NCI-H2171 (cell line): ENCODE measurements at places on chromosomes 2 and 18.
A peak's percentile ranks its signal among the peaks of the same experiment; 100 is the strongest.

DNA sequence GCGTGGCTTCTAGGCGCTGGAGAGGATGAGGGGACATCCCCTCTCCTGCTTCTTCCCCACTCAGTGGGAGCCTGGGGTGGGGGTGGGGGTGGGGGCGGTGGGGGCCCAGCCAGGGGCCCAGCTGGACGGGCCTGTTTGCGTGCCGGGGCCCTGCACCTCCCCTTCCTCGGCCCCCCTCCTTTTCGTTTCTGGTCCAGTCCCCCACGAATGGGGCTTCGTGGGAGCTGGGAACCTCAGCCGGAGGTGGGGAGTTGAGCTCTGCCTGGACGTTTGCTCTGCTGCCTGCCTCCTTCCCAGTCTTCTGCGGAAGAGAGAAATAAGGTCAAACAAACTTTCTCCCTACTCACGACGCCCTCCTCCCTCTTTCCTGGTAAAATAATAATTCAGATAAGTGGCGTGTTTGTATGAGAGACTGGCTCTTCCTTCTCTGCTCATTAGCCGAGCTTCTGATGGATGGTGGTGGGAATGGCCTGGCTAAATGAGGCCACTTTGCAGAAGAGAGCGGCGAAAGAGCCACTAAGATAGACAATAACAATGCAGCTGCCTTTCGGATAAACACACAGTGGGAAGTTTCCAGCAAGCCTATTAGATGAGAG, 782 bp downstream of the MTA3 start:
- no peak for DNase-seq

DNA sequence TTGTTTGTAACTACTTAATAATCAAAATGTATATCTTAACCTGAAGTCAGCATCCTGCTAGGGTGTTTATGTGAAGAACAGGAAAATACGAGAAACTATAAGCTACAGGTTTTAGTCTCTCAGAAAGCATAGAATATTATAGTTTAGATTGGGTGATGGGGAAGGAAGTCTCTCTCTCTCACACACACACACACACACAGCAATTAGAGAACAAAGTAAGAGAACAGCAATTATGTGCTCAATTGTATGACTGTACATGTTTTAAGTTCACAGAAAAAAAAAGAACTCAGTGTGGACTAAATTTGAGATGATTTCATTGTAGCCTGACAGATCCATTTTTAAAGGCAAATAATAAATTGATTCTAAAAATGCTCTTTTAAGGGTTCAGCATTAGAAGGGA, 94.3 kb upstream of the ZNF516 start:
- DNase-seq: no peak

DNA sequence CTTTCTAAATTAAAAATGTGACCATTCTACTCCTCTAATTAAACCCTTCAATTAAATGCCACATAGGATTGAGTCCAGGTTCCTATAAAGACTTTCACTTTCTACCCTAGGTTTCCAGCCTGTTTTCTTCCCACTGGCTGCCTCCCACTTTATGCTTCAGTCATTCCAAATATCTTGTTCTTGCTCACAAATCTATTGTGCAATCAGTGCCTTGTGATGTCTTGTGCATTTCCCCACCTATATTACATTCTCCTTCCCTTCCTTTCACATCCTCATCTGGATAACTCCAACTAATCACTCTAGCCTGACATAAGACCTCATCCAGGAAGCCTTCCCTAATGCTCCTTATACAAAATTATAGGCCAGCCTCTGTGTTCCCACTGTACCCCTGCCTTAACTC, 281.7 kb upstream of the LRATD1 start:
- DNase-seq: no peak

DNA sequence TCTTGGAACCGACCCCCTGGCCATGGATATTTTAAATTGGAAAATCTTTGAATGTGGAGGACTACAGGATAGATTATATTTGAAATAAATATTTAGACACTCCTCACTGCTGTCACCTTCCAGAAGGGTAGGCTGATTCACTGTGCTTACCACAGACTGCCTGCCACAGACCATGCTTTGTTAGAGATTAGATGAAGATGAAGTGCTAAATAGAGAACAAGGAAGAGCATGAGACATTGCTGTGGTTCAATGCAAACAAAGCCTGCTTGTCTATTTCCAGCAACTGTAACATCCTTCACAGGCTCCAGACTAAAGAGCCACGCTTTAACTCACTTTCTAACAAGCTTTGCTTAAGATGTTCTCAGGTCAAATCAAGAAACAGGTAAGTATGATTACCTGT, 81.0 kb upstream of the TMEM17 start:
- no peak for DNase-seq

DNA sequence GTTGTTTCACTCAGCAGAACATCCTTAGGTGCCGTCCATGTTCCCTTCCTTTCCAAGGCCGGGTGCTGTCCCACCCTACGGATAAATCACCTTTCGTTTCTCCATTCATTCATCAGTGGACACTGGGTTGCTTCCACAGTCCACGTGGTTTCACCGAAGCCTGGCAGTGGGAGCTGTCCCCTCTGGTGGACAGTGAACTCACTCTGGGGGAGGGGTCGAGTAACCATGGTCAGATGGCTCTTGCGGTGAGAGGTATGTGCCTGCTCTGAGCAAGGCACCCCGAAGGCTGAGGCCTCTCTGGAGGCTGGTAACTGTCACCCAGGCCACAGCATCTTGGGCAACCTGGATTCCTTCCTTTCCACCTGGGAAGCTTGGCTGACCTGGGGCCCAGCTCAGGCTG, 61.5 kb upstream of the TWIST2 start:
- no peak for DNase-seq

DNA sequence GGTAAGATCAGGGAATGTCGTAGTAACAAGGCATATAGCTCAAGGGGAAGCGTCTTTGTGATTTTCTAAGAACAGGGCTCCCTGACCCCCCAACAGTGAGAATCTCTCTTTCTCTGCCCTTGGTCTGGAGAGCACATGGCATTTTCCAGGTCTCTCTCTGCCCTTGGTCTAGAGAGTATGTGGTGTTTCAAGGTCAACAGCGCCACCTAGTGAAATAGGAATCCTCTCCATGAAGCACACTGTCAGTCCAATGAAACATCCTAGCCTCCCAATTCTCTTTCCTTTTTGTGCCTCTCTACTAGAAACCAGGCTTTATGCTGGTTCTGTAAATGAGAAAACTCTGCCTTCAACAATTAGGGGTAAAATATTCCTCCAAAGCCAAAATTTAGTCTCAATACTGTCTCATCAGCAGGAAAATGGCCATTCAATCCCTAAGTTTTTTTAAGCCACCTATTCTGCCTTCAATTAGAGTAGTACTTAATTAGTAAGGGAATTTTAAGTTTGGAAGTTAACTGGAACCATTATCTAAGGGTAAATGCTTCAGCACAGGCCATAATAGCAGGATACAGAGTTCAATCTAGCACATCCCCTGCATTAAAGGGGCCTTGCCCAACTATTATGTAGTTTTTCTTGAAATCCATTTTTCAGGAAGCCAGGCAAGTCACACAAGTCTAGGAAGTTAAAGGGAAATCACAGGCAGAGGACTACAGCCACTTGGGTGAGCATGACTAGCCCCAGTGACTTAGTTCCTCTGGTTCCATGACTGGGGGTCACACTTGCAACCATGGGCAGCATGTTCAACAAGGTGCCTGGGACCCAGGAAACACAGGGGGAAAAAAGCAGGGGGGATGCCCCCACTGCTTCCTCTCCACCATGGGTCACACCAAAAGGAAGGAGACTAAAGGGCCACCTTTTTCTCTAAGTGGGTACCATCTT, 12.4 kb downstream of the DYM start:
- peak; percentile 13 for DNase-seq

- DNase-seq: peak; percentile 46
These were observed 27.7 kb upstream of the MAPRE3 start for GRCh38 chr2:26942543-26943295.

DNA sequence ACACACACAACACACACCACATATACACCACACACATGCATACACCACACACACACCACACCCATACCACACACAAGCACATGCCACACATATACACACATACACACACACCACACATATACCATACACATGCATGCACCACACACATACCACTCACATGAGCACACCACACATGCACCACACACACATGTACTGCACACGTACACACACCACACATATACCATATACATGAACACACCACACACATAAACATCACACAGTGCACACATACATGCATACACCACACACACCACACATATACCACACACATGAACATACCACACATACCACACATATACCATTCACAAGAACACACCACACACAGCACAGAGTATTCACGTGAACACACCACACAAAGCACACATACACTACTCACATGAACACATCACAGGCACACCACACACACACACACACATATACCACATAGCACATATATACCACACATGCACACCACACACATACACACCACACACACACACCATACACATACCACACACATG, 219.9 kb upstream of the RAB6C start:
- no peak for DNase-seq

DNA sequence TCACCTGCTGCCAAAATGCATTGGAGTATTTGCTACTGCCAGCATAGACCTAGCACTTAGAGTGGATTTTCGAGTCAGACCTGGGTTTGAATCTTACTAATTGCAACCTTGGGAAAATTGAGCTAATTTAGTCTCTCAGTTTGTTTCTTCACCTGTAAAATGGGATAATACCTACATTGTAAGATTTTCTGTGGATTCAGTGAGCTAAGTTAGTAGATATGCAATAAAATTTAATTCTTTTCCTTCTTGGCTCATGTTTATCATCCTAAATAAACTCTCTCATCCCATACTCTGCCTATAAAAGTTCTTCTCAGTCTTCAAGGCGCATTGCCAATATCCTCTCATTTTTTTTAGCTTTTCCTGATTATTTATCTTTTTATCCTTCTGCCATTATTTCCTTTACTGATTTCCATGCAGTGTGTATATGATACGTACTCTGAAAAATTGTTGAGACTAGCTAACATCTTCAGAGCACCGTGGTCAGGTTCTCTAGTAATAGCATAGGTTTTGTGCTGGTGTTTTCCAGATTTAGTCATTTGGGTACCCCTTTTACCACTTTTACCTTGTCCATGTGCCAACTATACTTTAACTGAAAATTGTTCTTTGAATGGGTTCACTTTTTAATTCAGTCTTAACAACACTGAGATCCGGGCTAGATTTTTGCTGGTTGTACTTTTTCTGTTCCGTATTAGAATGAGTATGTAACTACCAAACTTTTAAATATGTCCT, 7.3 kb downstream of the CEP192 start:
- DNase-seq: no peak

DNA sequence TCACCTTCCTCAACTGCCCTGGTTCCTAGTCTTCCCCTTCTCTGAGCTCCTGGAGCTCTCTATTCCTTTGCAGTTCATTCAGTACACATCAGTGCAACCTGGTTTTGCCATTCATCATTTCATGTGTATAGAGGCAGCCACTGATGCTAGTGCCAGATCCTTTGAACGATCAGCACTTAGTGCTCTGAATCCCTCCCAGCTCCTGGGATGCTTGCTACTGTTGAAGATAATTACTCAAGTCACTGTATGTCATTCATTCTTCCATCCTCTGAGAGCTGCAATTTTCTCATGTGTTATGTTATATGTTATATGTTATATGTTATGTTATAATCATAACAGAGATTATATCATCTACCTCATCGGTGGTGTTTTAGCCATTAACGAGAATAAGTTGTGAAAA, 98.5 kb upstream of the UXS1 start:
- no peak for DNase-seq

DNA sequence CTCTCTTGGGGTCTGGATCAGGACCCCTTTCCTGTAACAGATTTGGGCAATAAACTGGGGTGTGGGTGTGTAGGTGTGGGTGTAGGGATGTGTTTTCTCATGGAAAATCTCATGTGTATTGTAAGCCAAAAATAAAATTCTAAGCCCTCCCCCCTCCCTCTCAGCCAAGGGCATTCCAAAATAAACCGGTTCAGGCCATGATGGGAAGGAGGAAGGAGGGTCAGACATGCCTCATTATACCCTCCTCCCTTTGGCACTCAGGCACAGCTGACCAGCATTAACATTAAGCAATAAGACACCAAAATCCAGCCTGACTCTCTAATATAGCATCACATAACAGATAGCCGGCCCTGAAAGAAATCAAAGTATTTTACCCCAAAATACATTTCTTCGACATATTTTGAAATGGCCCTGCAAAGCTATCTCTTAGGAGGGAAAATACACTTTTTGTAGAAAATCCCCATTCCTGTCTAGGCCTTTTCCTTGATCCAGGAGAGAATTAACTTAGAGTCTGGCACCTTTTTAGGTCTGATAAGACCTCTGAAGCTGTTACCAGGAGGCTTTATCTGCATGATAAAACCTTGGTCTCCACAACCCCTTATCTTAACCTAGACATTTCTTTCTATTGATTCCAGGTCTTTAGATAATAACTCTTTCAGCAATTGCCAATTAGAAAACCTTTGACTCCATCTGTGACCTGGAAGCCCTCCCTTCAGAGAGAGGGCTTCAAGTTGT, 128.7 kb upstream of the COL5A2 start:
- DNase-seq: no peak

DNA sequence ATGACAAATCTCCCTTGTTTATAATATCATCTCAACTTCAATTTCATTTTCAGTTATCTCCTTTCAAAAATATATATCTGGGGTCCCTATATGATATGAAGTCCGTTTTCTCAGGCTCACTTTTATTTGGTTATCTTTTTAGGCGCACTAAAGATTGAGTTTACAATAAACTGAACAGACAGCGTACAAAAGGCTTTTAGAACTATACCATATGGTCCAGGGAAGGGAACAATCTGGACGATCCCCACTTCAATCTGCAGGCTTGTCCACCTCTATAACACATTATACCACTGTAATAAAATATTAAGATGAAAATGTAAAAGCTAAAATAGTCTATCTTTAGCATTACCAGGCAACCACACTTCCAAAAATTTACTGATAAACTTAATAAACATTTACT, 289.9 kb downstream of the ZEB2 start:
- peak; percentile 55 for DNase-seq

- no peak for DNase-seq
These were observed 1.3 kb downstream of the GAL3ST2 start for GRCh38 chr2:241777686-241778627.

DNA sequence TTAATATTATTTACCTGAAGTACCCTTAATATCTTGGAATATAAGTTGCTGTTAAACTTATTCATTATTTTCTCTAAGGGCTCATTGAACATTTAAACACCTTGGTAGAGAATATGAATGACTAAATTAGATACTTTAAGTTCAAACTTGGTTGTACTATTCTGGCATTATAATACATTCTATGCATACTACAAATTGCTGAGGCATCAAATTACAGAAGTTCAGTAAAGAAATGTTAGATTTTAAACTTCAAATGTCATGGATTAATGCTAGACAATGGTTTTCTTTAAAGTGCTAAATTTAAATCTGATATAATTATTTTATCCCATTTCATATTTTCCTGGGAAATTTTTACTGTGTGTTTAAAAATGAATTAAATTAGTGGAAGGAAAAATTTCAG, 63.1 kb downstream of the CDCA7 start:
- no peak for DNase-seq

- DNase-seq: no peak
These were observed 145.4 kb upstream of the PIK3C3 start for GRCh38 chr18:41809652-41810051.

GRCh38 chr2:28665041-28665704, 86.5 kb upstream of the PPP1CB start:
- DNase-seq: no peak

GRCh38 chr18:55513161-55513560, 74.8 kb downstream of the TCF4 start:
- DNase-seq: no peak
